EL (cell line): ENCODE measurements at places on chromosomes 1 and 21.

DNA sequence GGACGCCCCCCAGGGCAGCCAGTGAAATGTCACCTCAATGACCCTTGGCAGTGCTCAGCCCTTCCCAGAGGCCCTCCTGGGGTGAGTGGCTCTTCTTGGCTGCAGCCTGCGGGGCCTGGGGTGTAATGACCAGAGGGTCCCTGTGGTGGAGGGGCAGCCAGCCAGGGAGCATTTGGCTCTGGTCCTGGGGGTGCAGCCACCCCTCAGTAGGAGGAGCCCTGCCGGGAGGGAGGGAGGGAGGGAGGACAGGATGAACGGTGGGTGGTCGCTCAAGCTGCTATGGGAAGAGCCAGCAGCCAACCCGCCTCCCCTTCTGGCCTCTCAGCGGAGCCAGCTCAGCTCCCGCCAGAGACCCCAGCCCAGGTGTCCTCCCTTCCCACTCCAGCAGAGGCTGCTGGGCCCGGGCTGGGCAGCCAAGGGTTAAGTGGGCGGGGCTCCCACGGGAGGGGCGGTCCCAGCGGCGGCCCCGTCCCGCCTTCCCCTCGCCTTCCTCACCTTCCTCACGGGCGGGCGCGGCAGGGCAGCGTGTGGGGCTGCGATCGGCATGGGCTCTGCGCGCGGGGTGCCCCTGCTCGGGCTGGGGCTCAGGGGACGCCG lies 9.0 kb upstream of the PLCH2 start:
- no peak for DNase-seq

DNA sequence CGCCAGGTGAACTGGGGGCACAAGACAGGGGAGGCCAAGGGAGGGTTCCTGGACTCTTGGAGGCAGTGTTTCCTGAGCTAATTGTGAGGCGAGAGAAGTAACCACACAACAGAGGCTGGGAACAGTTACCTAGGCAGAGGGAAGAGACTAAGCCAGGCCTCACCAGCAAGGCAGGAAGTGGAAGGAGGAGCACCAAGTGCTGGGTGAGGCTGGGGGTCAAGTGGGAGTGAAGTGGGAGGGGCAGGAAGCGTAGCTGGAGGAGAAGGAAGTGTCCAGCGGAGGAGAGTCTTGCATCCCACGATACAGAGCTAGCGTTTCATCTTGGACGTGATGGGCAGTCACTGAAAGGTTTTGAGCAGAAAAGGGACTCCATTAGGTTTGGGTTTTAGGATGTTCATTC lies 48.3 kb upstream of the CAPZB start:
- DNase-seq = peak; percentile 5

DNA sequence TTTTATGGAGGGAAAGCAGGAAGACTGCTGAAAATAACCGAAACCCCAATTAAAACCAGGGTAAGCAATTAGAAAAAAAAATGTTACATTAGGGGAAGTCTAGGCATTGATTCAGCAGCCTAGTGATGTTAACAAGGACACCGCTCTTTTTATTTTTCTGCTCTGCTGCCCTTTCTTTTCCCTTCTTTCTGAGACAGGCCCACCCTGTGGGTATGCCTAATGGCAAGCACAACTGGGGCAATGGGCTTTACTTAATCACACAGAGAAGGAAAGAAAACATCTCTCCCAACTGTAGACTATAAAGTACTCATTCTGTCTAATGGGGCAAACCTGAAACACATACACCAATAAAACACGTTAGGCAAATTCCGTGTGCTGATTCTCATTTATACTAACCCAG lies 69.6 kb downstream of the GBP6 start:
- DNase-seq = no peak

GRCh38 chr1:6967431-6968111 lies 182.3 kb downstream of the CAMTA1 start:
- peak; percentile 64 for DNase-seq

DNA sequence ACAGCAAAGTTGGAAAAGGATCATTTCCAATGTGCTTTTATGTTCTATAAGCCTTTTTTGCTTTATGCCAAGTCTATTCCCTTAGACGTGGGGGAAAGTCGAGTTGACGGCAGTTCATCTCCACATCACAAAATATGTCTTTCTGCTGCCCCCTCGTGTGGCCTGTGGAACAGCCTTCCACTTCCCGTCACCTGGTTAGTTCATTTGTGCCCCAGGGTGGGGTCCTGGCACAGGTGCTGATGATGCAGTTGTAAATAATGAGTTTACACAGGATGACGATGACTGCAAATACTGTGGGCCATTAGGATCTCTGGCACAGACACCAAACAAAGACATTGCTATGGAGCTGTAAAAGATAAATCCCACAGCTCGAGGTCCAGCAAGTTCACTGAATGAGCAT lies 10.0 kb upstream of the OTUD3 start:
- DNase-seq = no peak

- DNase-seq = no peak
Observed at GRCh38 chr21:45454060-45454925, 49.3 kb downstream of the COL18A1 start.

- no peak for DNase-seq
Observed at GRCh38 chr1:221166559-221167318, 287.5 kb downstream of the HLX start.

- no peak for DNase-seq
Observed at GRCh38 chr1:234874291-234875288, 254.0 kb downstream of the TOMM20 start.

DNA sequence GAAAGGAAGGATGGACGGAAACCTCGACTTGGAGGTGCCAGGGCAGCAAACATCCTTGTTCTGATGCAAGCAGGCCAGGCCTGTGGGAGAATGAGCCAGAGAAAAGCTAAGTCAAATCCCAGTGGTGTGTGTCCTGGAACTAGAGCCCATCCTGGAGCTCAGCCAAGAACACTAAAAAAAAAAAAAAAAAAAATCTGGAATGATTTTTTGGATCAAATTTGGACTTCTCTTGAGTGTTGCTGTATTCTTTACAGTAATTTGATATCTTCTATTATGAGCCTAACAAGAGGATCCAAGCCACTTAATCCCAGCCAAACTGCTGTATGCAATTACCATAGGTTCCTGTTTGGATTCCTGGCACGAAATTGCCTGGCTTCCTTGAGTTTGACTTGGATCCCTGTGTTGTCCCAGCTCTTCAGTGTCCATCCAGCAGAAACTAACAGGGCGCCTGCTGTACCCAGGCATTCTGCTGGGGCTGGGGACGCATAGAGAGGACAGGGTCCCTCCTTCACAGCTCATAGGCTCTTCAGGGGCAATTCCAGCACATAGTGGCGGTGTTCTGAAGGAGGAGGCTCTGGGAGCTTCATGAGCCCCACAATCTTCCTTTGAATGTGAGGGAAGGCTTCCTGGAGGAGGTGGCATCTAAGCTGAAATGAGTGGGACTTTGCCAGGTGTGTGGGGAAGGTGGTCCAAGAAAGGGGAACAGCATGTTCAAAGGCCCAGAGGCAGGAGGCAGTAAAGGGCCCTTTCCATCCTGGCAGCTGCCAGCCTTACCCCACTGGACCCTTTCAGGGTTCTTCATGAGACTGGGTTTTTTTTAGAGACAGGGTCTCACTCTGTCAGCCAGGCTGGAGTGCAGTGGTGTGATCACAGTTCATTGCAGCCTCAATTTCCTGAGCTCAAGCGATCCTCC lies 24.7 kb downstream of the EPHX1 start:
- DNase-seq = no peak

GRCh38 chr1:210291786-210292230 lies 36.9 kb upstream of the HHAT start:
- DNase-seq = peak; percentile 83
